SJSA1 (cell line): ENCODE measurements at places on chromosomes 13 and 19.

- DNase-seq: peak; percentile 75
Measured at GRCh38 chr13:43368003-43368402, 344.6 kb downstream of the DNAJC15 start.

GRCh38 chr19:391207-391557 lies 17.8 kb downstream of the C2CD4C start:
- no peak for DNase-seq

- DNase-seq: no peak
Measured at GRCh38 chr19:5679289-5680083, 830 bp downstream of the MICOS13 start.

GRCh38 chr19:35451338-35452096 lies 3.5 kb downstream of the FFAR2 start:
- no peak for DNase-seq

DNA sequence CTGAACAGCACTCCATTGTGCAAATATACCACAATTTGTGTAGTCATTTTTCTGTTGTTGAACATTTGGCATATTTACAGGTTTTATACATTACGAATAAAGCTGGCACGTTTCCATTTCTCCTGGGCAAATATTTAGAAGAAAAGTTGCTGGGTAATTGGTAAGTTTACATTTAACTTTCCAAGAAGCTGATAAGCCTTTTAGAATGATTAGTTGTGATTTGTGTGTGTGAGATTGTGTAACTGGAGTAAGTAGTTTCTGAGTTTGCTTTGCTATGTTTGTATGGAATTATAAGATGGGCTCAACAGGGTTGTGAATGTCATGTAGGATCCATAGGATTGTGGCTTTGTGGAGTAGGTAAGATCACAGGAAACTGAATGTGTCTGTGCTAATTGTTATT lies 1.6 kb upstream of the ZNF529 start:
- no peak for DNase-seq

DNA sequence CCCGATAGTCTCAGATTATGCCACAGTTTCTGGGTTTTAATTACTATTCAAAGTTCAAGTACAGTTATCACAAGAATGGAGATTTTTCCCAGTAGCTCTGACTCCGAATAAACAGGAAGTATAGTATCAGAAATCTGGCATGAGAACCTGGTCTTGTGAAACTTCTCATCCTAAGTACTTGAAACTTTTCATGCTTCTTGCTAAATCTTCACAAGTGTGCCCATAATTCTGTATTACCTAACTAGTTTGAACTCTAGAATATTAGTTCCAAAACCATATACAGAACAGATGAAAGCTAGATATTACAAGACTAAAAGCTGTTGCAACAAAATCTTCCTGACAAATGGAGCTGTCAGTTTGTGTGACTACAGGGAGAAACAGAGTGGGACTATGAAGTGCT lies 70.5 kb upstream of the CSNK1A1L start:
- no peak for DNase-seq

GRCh38 chr19:58334691-58335249 lies 8.0 kb downstream of the ZSCAN22 start:
- no peak for DNase-seq

DNA sequence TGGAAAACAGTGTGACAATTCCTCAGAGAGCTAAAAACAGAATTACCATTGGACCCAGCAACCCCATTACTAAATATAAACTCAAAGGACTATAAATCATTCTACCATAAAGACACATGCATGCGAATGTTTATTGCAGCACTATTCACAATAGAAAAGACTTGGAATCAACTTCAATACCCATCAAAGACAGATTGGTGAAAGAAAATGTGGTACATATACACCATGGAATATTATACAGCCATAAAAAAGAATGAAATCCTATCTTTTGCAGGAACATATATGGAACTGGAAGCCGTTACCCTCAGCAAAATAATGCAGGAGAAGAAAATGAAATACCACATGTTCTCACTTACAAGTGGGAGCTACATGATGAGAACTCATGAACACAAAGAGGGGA lies 20.8 kb upstream of the FGF14 start:
- DNase-seq: no peak

GRCh38 chr19:2315121-2315817 lies 7.3 kb upstream of the LINGO3 start:
- no peak for DNase-seq

GRCh38 chr13:113897161-113897560 lies 33.3 kb upstream of the GAS6 start:
- peak; percentile 100 for DNase-seq

DNA sequence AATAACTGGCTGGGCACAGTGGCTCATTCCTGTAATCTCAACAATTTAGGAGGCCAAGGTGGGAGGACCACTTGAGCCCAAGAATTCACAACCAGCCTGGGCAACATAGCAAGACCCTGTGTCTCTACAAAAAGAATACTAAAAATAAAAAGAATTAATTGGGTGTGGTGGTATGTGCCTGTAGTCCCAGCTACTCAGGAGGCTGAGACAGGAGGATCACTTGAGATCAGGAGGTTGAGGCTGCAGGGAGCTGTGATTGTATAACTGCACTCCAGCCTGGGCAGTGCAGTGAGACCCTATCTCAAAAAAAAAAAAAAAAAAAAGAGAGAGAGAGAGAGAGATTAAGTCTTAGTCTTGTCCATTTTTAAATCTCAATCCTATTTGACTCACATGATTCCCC lies 35.6 kb upstream of the SERPINE3 start:
- DNase-seq: no peak

DNA sequence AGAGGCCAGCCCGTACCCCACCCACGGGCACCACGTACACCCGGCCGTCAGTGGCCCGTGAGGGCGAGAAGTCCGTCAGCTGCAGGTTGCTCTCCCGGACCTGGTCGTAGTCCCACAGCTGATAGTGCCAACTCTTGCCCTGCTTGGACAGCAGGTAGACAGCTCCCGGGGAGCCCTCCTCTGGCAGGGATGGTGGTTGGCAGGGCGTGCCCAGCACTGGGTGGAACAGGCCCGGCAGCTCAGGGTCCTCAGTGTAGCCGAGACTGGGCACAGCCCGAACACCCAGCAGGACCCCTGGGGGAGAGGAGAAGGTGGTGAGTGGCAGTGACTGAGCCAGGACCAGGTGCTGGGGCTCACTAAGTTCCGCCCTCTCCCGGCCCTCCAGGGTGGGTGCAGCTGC lies 7.8 kb downstream of the ACTMAP start:
- DNase-seq: no peak

- DNase-seq: no peak
Measured at GRCh38 chr13:97540696-97541095, 106.7 kb downstream of the RAP2A start.

GRCh38 chr19:14475251-14476073 lies at the start of gene PTGER1:
PTGER1 (minus strand) TSS chr19:14475354; CDS start chr19:14474320, 1,034 bp downstream.
- DNase-seq: no peak

DNA sequence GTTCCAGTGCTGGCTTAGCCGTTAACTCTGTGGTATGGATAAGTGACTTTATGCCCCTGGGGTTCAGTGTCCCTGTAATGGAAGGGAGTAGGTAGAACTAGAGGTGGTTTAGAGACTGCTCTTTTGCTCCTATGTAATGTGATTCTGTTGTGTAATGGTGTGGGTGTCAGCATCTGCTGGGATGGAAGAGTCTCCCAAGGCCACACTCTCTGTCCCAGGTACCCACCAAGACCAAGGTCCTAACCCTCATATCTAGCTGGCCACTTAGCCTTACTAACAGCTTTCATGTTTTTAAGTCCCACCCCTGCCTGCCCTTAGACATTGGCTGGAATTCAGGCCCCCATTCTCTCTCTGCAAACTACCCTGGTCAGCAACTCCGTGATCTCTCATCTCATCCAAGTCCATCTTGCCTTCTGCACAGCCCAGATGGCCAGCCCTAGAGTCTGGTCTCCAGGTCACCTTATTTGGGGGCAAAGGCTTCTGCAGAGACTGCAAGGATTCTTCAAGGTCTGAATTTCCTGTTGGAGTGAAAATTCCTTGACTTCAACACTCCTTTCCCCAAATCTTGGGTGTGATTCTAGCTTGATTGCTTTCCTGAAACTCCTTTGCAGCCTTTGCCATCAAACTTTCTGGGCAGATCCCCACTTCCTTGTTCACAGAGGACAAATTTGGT lies 48.4 kb downstream of the SERP2 start:
- DNase-seq: no peak

DNA sequence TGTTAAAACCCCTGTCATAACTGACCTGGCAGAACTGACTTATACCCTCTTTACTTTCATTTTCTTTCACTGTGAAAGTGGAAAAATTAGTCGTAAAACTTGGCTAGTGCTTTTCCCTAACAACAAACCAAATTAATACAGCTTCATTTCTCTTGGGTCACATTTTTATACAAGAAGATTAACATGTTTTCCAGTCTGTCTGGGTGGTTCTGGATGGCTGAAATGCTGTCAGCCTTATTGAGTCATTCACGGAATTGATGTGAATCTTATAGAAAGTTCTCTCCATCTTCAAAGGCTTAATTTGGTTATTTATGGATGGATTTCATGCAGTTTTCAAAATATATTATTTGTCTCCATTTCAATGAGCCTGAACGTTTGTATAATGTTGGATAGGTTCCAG lies 440.0 kb downstream of the KCTD12 start:
- DNase-seq: no peak

DNA sequence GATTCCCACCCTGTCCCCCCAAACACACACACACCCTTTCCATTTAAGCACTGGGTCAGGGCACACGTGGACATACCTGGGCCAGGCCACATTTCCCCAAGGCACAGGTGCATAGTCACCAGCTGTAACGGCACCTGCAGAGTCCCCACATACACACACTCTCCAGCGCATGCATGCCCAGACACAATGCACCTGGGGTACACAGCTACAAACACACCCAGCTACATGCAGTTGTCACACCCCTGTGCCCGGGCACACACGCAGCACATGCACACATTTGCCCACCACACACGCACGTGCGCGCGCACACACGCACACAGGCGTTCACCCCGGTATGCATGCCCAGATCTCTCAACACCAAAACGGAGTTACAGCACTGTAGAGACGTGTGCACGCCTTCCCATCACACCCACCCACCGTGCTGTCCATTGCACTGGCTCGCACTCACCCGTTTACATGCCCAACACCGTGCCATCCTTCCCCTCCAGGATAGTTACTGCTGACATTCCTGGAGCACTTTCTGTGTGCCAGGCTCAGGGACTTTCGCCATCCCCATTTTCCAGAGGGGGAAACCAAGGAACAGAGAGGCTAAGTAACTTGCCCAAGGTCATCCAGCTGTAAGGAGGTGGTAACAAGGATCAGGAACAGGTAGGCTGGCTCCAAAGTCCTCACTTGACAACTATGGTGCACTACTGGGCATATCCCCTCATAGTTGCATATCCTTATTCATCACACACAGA lies 749 bp upstream of the SHANK1 start:
- no peak for DNase-seq

DNA sequence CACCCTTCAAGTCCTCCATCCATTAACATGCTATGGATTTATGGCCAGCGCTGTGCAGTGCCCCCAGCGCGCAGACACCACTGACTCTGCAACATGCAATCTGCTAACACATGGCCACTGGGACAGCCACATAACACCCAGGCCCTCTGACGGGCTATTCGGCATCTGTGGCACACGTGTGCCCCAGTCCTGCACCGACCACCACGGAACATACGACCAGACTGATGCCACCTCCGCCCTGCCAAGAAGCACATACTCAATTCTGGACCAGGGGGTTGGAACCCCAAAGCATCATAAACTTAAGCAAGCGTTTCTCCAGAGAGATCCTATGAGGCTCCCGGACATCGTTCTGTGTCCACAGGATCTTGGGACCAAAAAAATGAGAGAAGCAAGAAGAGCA lies 9.8 kb downstream of the STK24 start:
- DNase-seq: no peak

- no peak for DNase-seq
Measured at GRCh38 chr13:92560883-92561282, 665.7 kb upstream of the GPC6 start.

- DNase-seq: no peak
Measured at GRCh38 chr19:16272945-16273344, 51.7 kb upstream of the KLF2 start.

GRCh38 chr19:30488191-30488590 lies 116.0 kb downstream of the ZNF536 start:
- peak; percentile 18 for DNase-seq

- peak; percentile 63 for DNase-seq
Measured at GRCh38 chr13:41019011-41019487, at the start of gene ELF1. ELF1 (minus strand) TSS chr13:41019316; CDS start chr13:40982054, 37,262 bp downstream.

- DNase-seq: no peak
Measured at GRCh38 chr13:34748596-34748995, 193.5 kb upstream of the NBEA start.

DNA sequence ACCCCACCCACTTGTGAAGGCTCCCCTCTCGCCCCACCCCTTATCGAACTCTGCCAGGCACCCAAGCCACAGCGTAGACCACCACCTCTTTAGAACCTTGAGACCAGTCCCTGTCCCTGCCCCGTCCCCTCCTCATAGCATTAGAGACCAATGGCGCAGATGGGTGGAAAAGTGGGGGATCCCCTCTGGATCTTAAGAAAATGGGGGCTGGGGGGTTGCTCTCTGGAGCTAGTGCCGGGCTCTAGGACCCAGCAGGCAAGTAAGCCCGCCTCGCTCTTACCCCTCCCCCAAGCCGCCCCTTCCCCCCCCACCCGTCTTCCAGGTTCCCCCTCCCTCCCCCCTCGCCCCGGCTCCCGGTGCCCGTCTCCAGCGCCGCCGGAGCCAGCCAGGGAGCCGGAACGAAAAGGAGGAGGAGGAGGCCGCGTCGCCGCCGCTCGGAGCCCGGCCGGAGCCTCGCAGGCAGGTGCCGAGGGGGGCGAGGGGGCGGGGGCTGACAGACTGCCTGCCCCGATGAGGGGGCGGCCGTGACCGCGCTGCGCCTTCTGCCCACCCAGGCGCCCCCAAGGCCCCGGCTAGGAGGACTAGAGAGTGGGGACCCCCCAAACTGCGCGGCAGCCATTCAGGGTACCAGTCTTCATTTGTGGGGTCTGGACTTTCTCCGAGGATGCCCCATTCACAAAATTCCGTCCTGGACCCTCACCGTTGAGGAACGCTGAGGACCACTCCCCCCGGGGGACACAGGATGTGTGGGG lies at the start of gene SPRED3:
Gene SPRED3, plus strand, starts transcription at position 349 of the 752 bp plus-strand sequence. CDS start 1,606 bp downstream, outside the sequence.
- DNase-seq: no peak

DNA sequence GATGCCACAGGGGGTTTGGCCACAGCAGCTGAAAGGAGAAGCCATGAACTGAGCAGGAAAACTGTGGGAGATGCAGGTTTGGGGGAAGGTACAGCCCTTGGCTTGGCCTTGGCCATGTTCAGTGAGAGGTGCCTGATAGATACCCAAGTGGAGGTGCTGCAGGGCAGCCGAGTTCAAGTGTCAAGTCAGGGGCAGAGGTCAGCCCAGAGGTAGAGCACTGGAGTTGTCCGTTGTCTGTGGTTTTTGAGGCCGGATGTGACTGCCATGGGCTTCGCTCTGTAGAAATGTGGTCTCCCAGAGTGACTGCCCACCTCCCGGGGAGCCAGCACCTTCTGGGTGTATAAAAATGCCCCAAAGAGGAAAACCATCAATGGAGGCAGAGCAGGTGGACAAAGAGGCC lies 65.3 kb downstream of the DPF1 start:
- no peak for DNase-seq

DNA sequence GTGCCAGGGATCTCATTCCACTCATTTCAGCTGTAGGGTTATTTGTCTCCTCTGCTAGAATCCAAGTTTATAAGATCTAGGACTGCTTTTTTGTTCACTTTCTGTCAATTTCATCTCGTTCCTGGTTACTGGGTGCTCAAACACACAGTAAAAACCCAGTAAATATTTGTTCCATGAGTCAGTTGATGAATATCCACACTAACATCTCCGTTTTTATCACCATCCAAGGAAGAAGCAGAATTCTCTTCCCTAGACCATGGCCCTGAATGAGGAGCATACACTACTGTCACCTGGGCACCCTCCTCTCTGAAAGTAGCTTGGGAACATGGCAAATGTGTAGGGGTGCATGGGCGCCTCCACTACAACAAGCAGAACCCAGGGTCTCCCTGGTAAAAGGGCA lies 390.8 kb downstream of the FOXO1 start:
- no peak for DNase-seq
